Activated naive CD4-positive, alpha-beta T cell (primary cell): ENCODE measurements at places on chromosomes 6 and 20.

DNA sequence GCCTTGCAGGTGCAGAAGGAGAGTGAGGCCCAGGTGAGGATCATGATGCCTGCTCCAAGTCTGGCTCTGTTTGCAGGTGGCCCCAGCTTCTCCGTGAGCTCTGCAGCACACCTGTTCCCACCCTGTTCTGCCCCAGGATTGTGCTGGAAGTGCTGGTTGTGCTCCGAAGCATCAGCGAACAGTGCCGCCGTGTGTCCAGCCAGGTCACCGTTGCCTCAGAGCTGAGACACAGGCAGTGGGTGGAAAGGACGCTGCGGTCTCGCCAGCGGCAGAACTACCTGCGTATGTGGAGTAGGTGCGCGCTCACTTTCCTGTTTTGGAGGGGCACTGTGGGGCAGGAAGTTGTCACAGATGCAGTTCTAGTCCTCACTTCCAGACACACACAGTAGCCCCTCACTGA, 25.0 kb downstream of the ERMARD start:
- no peak for DNase-seq

- DNase-seq, result no peak
These were observed 61.4 kb downstream of the CEBPB start for GRCh38 chr20:50251992-50252511.

- DNase-seq, result no peak
These were observed 57.2 kb upstream of the PCSK2 start for GRCh38 chr20:17169585-17170136.

GRCh38 chr6:128275030-128275429, 245.4 kb downstream of the PTPRK start:
- DNase-seq, result no peak

DNA sequence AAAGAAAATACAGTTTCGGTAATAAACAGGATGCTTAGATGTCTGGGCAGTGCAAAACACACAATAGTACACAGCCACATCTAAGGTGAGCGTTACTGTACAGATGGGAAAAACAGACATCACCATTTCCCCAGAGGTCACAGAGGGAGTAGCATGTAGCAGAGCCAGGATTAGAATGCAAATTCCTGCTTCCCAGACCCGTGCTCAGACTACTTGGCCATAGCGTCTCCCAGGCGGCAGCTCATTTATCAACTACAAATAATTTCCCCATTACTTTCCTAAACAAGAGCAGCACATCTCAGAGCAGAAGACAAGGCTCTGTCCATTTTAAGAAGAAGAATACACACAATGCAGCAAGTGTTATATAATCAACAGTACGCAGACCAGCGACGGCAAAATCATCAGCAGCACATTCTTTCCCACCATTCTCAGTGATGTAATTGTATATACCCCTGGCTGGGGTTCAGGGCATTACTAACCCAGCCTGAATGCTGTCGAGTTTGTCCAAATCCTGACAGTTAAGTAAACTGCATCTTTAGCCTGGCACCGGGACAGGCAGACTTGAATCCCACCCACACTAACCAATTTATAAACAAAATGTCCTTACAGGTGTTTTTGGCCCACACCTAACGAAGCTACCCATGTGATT, 61.9 kb downstream of the CNKSR3 start:
- DNase-seq, result no peak

- DNase-seq, result no peak
These were observed 292.8 kb downstream of the FRK start for GRCh38 chr6:115767931-115768330.

DNA sequence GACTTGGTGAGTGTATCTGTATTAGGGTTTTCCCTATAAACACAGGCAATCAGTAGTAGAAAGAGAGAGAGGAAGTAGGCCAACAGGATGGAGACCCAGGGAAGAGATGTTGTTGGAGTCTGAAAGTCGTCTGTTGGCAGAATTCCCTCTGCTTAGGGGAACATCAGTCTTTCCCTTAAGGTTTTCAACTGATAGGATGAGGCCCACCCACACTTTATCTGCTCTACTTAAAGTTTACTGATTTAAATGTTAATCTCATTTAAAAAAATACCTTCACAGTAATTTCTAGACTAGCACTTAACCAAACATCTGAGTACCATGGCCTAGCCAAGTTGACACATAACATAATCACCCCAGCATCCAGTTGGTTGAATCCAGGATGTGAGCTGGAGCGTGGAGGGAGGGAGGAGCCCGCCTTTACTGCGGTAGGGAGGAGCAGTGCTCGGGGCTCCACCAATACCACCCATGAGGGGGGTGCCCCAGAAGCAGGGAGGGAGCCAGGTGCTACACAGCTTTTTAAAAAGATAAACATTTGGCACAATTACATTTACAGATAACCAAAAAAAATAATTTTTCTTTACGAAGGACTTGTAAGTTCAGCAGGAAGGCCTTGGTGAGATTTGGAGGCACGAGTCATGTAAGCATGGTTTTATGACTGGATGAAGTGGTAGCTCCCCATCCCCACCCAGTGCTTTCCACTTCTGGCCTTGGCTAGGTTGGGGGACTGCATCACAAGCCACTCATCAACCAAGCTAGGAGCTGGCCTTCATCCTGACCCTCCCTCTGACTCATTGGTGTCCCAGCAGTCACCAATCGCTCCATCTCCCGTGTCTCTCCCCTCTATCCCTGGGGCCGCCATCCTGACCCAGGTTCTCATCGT, 18.4 kb upstream of the SNX9 start:
- no peak for DNase-seq

GRCh38 chr6:142943711-142944123, 1.3 kb downstream of the HIVEP2 start:
- no peak for DNase-seq

GRCh38 chr6:99019381-99019780, 71.6 kb upstream of the FBXL4 start:
- DNase-seq, result no peak

DNA sequence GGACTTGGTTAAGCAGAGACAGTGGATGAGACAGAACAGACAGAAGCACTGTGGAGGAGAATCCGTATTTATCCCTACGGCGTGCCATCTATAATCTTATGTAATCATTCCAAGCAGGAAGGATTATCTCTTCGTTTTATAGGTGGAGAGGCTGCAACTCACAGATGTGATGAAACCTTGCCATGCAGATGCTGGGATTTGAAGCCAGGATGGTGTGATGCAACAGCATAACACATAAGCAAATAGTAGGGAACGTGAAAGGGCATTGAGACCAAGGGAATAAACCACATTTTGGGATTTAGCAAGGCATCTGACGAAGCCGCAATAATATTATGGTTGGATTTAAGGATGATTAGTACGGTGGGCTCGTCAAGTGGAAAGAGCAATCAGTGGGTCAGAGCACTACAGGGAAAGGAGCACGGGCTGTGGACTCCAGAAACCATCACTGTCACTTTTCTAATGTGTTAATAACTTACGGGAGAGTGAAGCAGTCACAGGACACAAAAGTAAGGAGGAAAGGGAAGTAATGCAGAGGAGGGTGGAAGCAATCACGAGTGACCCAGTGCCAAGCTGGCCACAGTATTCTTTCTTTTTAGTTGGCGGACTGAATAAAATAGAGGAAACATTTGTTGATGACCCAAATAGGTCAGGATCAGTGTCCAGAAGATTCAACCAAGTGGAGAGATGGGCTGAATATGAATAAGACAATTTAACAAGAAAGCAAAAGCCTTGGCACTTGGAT, 119.6 kb upstream of the EDN1 start:
- no peak for DNase-seq

DNA sequence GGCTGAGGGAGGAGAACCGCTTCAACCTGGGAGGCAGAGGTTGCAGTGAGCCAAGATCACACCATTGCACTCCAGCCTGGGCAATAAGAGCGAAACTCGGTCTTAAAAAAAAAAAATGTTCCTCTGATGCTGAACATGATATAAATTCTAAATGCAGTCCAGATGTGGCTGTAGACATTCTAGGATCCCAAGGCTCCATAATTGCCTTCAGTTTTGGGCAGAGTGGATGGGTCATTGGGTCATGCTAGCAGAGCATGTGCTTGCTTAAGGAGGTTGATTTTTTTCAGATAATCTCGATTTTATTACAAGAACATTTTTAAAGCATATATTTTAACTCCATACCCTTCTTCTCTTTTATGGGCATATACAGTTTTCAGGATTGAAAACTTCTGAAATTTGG, 112.0 kb downstream of the UTRN start:
- DNase-seq, result no peak
